A172 (cell line): ENCODE measurements at places on chromosomes 16 and 17. TPM values are rescaled to one million over a fixed set of nuclear protein-coding genes. Genes with fewer than 3 reads are reported as not detected.
A peak's percentile ranks its signal among the peaks of the same experiment; 100 is the strongest.

- DNase-seq: no peak
Measured at GRCh38 chr16:12208341-12209035, 232.0 kb downstream of the SNX29 start.

The C16orf92 gene
- not detected in 2 replicates for total RNA-seq

- peak; percentile 13 for DNase-seq
Measured at GRCh38 chr16:88382491-88383400, at the start of gene ZNF469. TSS of gene ZNF469 (plus strand) at chr16:88382959. CDS start at chr16:88427471, 44,512 bp downstream.

The CA7 gene
- total RNA-seq: not detected in 2 replicates

The HSF5 gene
- not detected in 2 replicates for total RNA-seq

DNA sequence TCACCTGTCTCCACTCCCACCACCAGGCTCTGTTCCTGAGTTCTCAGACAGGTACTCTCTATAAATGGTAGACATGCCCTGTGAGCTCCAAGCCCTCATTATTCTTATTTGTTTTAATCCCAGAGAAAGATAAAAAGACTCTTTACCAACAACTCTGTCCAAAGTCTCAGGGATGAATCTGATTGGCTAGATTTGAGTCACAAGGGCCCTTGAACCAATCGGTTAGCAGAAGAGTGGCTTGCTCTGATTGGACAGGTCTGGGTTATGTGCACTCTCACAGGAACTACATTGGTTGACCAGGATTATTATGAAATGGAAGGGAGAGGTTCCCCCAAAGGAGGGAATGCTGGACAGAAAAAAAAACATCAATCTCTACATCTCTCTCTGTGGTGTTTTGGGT is 7.5 kb downstream of the COTL1 start:
- no peak for DNase-seq

DNA sequence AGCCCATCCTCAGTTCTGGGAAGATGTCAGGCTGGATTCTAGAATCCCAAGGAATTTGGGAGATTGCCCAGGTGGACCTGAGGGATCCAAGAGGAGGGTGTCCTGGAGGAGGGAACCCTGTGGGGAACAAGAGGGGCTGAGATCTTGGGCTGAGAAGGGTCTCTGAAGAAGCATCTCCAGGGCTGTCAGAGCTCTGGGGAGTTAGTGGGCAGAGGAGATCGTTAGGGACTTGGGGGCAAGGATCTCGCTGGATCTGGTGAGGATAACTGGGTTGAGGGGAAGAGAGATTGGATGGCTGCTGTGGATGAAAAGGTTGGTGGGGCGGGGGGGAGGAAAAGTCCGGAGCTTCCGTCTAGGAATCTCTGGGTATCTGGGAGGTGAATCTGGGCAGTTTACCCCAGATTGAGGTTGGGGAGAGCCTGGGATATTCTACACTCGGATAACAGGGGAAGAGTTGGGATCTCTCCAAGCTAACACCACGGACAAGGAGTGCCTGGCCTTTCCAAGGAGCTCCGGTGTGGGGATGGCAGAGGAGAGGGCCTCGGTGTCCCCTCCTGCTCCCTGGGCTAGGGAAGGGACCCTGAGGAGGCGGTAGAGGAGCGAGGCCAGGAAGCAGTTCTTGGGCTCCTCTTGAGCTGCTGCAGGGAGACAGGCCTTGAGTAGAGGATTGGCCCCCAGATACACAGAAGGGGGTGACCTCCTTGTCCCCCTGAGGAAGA is 1.7 kb downstream of the FBXL19 start:
- no peak for DNase-seq

The GPRC5C gene
- total RNA-seq: 2.7 and 5.9 TPM in 2 replicates

The CCL11 gene
- not detected in 2 replicates for total RNA-seq

The COASY gene
- total RNA-seq: 53.9 and 63.6 TPM in 2 replicates

DNA sequence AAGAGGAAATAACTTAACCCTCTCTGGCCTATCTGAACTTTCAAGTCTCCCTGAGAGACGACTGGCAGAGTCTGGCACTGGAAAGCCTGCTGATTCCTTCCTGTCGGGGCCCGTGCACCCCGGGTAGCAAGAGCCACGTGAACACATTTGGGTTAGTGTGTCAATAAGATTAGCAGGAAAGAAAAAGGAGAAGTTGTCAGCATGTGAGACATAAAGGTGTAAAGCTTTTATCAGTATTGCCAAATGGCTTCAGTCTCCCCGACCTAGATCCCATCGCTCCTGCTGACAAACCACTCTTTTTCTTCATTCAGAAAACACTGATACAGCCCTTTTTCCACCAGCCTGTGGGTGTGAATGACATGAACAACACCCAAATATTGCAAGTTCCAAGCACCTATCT is 74.4 kb downstream of the CCT6B start:
- DNase-seq: no peak

DNA sequence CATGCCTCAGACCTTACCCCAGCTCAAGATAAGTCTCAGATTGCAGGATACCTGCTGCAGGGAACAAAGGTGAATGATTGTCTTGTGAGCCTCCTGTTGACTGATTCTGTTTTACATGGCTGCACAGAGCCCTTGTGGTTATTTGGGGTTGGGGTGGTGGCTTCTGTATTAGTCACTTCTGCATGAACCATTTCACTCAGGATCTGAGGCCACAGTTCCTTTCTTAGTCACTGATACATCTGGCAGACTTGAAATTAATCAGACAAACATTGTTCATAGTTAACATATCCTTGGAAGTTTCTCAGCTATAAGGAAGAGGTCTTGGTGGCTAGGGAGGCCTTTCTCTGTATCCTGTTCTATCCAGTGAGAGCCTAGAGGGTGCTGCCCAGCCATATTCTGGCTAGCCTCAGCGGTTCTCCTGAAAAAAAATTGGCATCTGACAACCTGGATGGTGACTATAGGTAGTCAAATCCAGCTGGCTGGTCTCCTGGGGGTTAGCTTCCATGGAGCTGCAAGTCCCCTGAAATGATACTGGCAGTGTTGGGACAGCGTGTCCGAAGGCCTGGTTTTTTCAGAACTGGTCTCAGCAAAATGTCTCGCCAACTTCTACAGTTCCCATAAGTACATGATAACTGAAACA is 8.4 kb upstream of the PLK1 start:
- peak; percentile 63 for DNase-seq

The KRTAP17-1 gene
- total RNA-seq: not detected in 2 replicates

DNA sequence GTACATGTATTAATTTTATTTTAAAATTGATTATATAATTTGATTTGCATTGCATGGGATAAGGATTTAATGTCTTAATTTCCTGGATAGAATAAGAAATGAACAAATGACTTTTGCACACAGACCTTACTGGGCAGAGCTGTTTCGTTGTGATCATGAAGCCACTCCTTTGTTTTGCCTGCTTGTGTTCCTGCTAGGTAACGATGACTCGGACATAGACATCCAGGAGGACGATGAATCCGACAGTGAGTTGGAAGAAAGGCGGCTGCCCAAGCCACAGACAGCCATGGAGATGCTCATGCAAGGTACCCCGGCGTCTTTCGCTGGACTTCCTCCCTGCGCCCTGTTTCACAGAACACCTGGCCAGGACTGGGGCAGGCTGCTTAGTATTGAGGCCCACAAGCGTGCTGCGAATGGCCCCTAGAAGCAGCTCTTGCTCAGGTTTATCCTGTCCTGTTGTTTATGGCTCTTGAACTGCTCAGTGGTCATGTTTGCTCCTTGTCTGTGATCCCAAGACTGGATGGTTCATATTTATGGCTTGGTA is 29.6 kb downstream of the CLUAP1 start:
- DNase-seq: no peak

The VMO1 gene
- not detected in 2 replicates for total RNA-seq

- peak; percentile 49 for DNase-seq
Measured at GRCh38 chr16:48535831-48536613, 74.0 kb downstream of the N4BP1 start.

DNA sequence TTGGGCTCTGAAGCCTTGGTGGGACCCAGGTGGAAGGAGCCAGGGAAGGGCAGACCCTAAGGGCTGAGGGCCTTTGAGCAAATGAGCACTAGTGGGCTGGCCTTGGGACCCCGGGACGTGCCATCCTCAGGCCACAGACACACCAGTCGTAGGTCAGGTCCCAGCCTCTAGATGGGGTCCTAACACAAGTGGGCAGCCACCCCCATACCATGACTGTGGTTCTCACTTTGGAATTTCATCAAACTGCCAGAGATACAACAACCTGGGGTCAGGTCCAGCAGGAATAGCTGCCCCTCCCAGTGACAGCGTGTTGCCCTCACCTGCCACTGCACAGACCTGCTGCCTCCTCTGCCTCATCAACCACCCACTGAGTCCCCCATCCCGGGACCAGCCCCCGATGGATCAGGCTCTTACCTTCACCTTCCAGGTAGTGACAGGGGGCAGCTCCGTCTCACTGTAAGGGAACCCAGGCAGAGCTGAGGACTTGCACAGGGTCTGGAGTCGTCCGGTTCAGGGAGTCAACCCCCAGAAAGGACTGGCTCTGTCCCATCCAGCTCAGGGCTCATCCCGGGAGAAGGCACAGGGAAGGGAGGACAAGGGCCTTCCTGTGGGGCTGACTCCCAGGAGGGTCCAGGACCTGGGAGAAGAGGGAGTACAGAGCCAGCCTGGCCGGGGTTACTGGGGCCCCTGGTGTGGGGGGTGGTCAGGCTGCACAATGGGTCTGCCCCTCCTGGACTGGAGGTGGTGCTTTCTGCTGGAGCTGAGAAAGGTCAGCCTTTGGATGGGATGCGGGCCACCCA is 40.0 kb downstream of the LGALS9 start:
- DNase-seq: no peak

The RAB26 gene
- total RNA-seq: not detected in 2 replicates

- DNase-seq: no peak
Measured at GRCh38 chr16:82002831-82003230, 8.4 kb downstream of the SDR42E1 start.

- no peak for DNase-seq
Measured at GRCh38 chr17:77383613-77384608, 243.1 kb downstream of the SEC14L1 start.

- DNase-seq: peak; percentile 96
Measured at GRCh38 chr16:57277586-57277985, 6.9 kb downstream of the PLLP start.

DNA sequence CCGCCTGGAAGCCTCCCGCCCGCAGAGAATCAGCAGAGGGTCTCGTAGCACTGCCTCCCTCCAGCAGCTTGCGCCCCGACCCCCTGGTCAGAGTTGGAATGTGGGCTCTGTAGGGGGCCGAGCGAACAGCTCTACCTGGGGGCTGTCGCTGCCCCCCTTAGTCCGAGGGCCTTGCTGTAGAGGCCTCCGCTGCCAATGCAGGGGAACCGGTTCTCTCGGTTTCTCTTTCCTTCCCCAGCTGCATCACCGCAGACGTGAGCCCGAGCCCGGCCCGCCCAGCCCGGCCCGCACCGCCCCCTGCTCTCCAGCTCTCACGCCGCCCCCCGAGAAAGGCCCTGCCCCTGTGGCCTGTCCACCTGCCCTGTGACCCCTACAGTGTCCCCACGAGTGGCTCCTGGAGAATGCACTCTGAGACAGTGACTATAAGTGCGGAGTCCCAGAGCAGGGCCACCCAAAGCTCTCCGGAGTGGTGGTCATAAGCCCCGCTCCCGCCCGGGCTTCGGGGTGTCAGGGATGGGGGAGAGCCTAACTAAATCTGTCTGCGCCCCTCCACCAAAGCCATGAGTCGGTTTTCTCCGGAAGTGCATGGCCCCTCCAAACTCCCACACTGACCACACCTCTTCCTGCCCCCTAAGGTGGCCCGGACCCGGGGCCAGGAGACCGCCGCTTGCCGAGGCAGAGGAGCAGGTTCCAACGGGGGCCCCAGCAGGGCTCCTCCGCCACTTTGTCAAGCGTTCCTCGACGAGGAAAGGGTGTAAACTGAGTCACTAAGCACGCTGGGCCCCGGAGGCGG is 1.7 kb downstream of the ARHGAP27 start:
- no peak for DNase-seq

DNA sequence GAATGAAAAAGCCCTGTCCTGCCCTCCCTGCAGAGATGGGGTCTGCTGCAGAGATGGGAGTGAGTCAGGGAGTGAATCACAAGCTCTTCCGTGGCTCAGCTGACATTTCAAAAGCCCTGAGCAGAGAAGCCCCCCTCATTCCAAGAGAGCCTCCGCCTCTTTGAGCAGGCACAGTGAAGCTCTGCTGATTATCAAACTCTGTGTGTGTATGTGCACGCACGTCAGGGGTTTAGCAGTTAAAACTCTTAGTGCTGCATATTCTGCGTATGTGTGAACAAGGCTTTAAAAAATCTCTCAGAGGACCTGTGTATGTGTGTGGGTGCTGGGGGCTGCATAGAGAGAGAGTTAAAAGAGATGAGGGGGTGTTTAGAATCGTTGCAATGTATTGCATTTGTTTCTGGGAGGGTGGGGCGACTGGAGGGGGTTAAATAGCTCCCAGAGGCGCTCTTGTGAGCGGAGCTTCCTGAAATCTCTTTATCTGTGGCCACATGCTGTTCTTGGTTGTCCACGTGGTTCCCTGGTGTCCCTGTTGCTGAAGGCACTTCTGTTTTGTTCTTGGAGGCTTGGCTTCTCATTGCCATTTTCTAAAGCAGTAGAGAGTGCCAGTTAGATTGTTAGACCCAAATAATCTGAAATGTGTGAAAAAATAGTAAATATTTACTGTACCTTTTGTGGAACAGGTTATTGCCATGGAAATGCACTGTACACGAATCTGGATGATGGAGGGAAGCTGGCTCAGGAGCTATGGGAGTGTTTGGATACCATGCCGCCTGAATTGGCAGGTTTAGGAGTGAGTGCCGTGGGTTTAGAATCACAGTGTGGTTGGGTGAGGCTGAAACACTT is 116.6 kb downstream of the PRKCB start:
- DNase-seq: peak; percentile 18

GRCh38 chr17:16484445-16485175 is 7.4 kb downstream of the LRRC75A start:
- DNase-seq: no peak

The ANKS4B gene
- total RNA-seq: not detected in 2 replicates

The ABCA3 gene
- 17.3 and 19.5 TPM in 2 replicates for total RNA-seq

- DNase-seq: no peak
Measured at GRCh38 chr17:49890852-49891251, 43.0 kb upstream of the TAC4 start.

DNA sequence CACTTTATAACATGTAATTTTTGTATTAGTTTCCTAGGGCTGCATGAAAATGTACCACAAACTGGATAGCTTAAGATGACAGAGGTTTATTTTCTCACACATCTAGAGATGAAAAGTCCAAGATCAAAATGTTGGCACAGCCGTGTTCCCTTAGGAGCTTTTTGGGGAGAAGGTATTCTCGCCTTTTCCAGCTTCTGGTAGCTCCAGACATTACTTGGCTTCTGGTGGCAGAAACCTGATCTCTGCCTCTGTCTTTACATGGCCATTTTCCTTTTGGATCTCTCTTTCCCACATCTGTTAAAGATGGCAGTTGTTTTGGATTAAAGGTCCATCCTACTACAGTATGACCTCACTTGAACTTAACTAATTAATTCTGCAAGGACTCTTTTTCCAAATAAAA is 885.7 kb upstream of the CDH8 start:
- no peak for DNase-seq

The DLX4 gene
- total RNA-seq: 1.7 and 2.5 TPM in 2 replicates
